Melanocyte of skin (primary cell): ENCODE measurements at places on chromosomes 12 and 14. TPM values are rescaled to one million over a fixed set of nuclear protein-coding genes. Genes with fewer than 3 reads are reported as not detected.

Gene CLEC4E
- not detected in 2 replicates for total RNA-seq

Gene PPM1H
- total RNA-seq = 39.6 and 76.8 TPM in 2 replicates

Gene SDR9C7
- not detected in 2 replicates for total RNA-seq

Gene PCNX4
- total RNA-seq = 77.1 and 95.2 TPM in 2 replicates

Gene IFT43
- 12.7 and 15.6 TPM in 2 replicates for total RNA-seq

Gene IL22
- not detected in 2 replicates for total RNA-seq

Gene RNFT2
- 8.3 and 11.0 TPM in 2 replicates for total RNA-seq

Gene CRIP2
- 29.9 and 41.3 TPM in 2 replicates for total RNA-seq

Gene B3GNT4
- 1.7 TPM in 1 of 2 replicates, not detected in the other for total RNA-seq

Gene PLEK2
- 0.34 and 1.1 TPM in 2 replicates for total RNA-seq

Gene SMIM41
- not detected in 2 replicates for total RNA-seq

Gene DLGAP5
- total RNA-seq = 18.2 and 25.5 TPM in 2 replicates

Gene CPSF2
- 63.7 and 69.4 TPM in 2 replicates for total RNA-seq

Gene TMEM179
- total RNA-seq = not detected in 2 replicates

Gene TGFB3
- 1.7 and 2.2 TPM in 2 replicates for total RNA-seq

Gene JDP2
- 4.5 and 15.6 TPM in 2 replicates for total RNA-seq

Gene SIRT4
- total RNA-seq = 0.67 and 0.93 TPM in 2 replicates

Gene CHMP4A
- 8.3 and 22.1 TPM in 2 replicates for total RNA-seq

Gene DBX2
- not detected in 2 replicates for total RNA-seq

Gene TSPAN8
- total RNA-seq = not detected in 2 replicates

Gene CABP1
- total RNA-seq = not detected in 2 replicates

Gene TAS2R42
- total RNA-seq = not detected in 2 replicates

Gene KRT6C
- total RNA-seq = not detected in 2 replicates

Gene CLEC7A
- under 0.01 TPM in 2 replicates for total RNA-seq

Gene ASCL4
- total RNA-seq = not detected in 2 replicates

Gene HSPB8
- 7.0 and 8.6 TPM in 2 replicates for total RNA-seq

Gene P2RX2
- total RNA-seq = not detected in 2 replicates

Gene RNASE7
- not detected in 2 replicates for total RNA-seq

Gene NR1H4
- total RNA-seq = not detected in 2 replicates

Gene FAM181A
- total RNA-seq = not detected in 2 replicates

Gene ADGRD1
- 0.73 and 1.0 TPM in 2 replicates for total RNA-seq

Gene WNT1
- total RNA-seq = not detected in 2 replicates

Gene SDS
- total RNA-seq = not detected in 2 replicates

Gene TAS2R8
- total RNA-seq = under 0.01 TPM in 1 of 2 replicates, not detected in the other

Gene ZDHHC17
- 55.4 and 58.3 TPM in 2 replicates for total RNA-seq

Gene CLMN
- total RNA-seq = 5.7 and 9.6 TPM in 2 replicates

Gene LTB4R
- total RNA-seq = 0.73 and 2.1 TPM in 2 replicates

Gene ASCL1
- total RNA-seq = not detected in 2 replicates

Gene RDH16
- under 0.01 TPM in 2 replicates for total RNA-seq

Gene SMCO2
- not detected in 2 replicates for total RNA-seq

Gene RPGRIP1
- total RNA-seq = 0.34 TPM in 1 of 2 replicates, not detected in the other

Gene KCNA5
- not detected in 2 replicates for total RNA-seq
